ENCODE measurements at places on chromosomes 3 and 15. TPM values are rescaled to one million over a fixed set of nuclear protein-coding genes. Genes with fewer than 3 reads are reported as not detected.

DNA sequence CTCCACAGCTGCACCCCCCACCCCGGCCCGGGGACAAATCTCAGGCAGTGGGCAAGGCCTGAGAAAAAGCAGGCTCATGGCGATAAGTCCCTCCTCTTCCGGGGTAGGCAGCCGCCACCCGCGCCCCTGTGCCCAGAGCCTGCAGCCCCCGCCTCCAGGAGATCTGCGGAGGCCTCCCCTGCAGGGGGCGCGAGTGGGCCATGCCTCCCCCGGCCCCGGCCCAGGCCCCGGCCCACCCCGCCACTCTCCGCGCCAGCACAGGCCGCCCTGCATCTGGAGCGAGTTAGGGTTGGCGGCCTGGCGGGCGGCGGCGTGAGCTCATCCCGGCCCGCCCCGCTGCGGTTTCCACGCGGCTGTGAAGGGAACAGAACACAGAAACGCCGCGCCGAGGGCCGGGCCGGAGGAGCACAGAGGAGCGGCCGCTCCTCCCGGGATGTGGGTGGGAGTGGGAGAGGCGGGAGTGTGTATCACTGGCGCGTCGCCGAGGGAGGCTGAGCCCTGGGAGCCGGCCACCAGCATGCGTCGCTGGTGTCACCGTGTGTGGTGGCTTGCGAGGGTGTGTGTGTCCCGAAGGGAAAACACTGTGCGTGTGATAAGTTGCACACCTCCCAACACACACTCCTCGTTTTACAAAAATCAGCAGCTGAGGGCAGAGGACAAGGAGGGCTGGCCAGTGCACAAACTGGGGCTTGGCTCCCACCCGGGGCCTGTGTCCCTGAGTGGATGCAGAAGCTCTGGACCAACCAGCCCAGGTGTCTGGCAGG is 17.2 kb downstream of the MYL3 start:
- DNase-seq: peak; percentile 79
- no peaks in the 10 kb centered on the region for H3K27me3 ChIP-seq
- H3K27ac ChIP-seq: peak overlapping the region; percentile 77
- H3K4me3 ChIP-seq: peak overlapping the region; percentile 54

DNA sequence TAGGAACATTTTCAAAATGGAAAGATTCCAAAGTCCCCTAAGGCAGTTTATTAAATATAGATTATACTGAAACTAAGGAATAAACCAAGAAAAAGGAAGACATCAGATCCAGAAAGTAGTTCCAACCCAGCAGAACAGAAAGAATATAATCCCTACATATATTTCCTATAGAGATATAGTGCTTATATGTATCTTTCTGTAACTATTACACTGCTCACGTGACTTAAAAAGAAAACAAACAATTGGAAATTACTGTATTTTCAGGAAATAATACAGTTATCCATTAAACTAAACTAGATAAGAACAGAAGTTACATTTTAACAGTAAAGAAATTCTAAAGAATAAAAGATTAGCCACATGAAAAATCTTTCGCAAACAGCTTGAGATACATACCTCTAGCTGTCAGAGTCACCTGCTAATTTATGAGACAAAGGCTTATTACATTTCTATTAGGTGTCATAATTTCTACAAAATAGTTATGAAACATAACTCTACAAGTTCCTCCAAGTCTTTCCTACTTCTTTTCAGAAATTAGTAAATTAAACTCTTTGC is 10.5 kb downstream of the DPH6 start:
- no peak overlapping the region for H3K27ac ChIP-seq
- no peaks in the 10 kb centered on the region for H3K4me1 ChIP-seq
- DNase-seq: no peak

DNA sequence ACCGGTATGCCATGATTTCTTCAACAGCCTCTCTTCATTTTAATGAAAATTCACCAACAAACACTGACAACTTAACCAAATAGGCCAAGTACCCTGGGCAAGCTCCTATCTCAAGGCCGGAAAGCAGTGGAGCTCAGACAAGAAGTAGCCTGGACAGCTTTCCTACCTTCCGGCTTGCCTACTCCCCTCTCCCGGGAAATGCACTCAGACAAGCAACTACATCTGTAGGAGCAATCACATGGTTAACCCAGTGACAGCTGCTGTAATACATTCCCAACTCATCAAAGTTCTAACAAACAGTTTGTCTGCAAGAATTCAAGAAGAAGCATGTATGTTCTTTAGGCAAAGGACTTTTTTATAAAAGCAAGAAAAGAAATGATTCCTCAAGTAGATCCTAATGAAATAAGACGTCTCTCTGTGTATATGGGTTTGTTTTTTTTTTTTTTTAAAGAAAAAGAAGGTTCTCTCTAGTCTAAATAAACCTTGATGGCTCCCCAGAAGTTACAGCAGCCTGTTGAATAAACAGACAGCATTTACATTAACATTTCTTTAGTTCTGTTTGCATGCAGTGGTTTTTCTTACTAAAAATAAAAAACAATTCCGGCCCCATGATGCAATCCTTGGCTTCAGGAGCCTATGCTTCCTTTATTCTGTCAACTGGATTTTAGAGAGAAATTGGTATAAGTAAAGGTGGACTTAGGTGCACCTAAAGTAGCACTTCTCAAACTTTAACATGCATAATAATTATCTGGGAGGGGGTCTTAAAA is 278.7 kb downstream of the NEK10 start:
- H3K4me3 ChIP-seq: no peak overlapping the region
- H3K4me1 ChIP-seq: peaks cover 32% of the 10 kb centered on the region
- no peak for DNase-seq
- no peak overlapping the region for H3K27ac ChIP-seq

VGLL3 gene
- 9.2 TPM for total RNA-seq

GRCh38 chr15:62601777-62602545 is 436.9 kb upstream of the C2CD4B start:
- no peaks in the 10 kb centered on the region for H3K27me3 ChIP-seq
- no peaks in the 10 kb centered on the region for H3K36me3 ChIP-seq
- no peak for DNase-seq
- H3K4me3 ChIP-seq: no peak overlapping the region
- H3K27ac ChIP-seq: peak overlapping the region; percentile 71

GRCh38 chr3:51441282-51442030 is 50.4 kb downstream of the RBM15B start:
- no peak overlapping the region for H3K4me3 ChIP-seq
- no peak for DNase-seq
- H3K27ac ChIP-seq: no peak overlapping the region
- H3K27me3 ChIP-seq: no peaks in the 10 kb centered on the region
- no peaks in the 10 kb centered on the region for H3K4me1 ChIP-seq

GRCh38 chr15:41870689-41871081 is 23.2 kb downstream of the SPTBN5 start:
- no peak overlapping the region for H3K27ac ChIP-seq
- H3K4me1 ChIP-seq: no peaks in the 10 kb centered on the region
- no peak for DNase-seq
- H3K4me3 ChIP-seq: no peak overlapping the region
- H3K36me3 ChIP-seq: no peaks in the 10 kb centered on the region
- no peaks in the 10 kb centered on the region for H3K27me3 ChIP-seq

- no peaks in the 10 kb centered on the region for H3K27me3 ChIP-seq
- no peak overlapping the region for H3K4me3 ChIP-seq
- no peaks in the 10 kb centered on the region for H3K4me1 ChIP-seq
- peaks cover 28% of the 10 kb centered on the region for H3K36me3 ChIP-seq
Observed at GRCh38 chr3:52756141-52756540, 14.6 kb downstream of the NEK4 start.

- H3K36me3 ChIP-seq: no peaks in the 10 kb centered on the region
- H3K4me1 ChIP-seq: no peaks in the 10 kb centered on the region
- no peak for DNase-seq
- H3K27me3 ChIP-seq: no peaks in the 10 kb centered on the region
Observed at GRCh38 chr3:9172851-9173321, 76.6 kb downstream of the SRGAP3 start.

Data from transverse colon (tissue), 4 donors.